Activated gamma-delta T cell (primary cell): ENCODE measurements at places on chromosomes 6 and 20.

DNA sequence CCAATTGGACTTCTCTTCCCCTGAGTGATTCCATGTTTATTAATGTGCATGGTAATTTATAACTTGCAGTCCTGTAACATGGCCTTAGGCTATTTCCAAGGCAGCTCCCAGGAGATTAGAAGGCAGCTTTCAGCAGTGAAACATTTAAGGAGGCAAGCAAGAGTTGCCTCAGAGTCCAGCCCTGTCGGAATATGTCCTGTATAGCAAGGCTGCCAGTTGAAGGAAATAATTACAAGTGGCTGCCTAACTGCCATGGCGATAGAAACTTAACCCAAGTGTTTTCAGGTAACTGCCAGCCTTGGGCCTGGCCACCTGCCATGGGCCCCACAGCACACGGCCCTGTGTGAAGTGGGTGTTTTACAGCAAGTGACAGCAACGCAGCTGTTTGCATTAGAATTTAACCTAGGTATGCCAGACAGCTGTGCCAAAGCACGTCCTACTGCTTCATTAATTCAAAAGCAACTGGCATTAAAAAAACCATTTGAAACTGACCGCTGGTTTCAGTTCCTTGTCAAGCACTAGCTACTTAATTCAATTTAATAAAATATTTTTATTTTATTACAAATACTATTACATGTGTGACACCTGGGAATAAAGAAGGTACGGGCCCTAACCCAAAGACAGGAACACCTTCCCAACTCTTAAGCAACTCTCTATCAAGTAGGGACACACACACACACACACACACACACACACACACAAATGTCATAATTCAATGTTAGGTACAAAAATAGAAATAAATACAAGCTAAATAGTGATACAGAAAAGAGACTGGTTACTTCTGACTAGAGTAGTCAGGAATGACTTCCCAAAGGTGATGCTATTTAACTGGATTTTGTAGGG, 151.8 kb upstream of the HEY2 start:
- DNase-seq = no peak

DNA sequence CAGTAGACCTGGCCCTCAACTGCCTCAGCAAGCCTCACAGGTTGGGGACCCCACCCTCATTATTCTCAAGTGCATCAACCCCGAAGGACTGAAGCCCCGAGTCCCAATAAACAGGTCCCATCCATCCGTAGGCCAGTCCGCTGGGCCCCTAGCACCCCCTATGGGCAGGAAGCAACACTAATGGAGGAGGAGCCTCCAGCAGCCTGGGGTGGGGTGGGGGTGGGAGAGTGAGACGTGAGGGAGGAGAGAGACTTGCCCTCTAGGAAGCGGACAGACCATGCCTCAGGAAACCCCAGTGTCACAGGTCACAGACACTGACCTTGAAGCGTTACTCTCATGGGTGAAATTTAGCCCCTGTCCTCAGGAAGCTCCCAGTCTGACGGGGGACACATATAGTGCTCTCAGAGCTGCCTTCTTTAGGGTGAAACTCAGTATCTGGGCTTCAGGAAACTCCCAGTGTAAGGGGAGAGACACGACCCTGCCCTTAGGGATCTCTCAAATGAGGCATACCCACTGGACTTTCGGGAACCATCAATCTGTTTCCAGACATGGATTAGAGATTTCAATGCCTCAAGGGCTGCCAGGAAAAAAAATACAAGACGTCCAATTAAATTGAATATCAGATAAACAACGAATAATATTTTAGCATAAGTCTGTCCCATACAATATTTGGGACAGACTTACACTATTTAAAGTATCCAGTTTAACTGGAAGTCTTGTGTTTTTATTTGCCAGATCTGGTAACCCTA, 125.8 kb downstream of the MRPL14 start:
- DNase-seq = no peak

DNA sequence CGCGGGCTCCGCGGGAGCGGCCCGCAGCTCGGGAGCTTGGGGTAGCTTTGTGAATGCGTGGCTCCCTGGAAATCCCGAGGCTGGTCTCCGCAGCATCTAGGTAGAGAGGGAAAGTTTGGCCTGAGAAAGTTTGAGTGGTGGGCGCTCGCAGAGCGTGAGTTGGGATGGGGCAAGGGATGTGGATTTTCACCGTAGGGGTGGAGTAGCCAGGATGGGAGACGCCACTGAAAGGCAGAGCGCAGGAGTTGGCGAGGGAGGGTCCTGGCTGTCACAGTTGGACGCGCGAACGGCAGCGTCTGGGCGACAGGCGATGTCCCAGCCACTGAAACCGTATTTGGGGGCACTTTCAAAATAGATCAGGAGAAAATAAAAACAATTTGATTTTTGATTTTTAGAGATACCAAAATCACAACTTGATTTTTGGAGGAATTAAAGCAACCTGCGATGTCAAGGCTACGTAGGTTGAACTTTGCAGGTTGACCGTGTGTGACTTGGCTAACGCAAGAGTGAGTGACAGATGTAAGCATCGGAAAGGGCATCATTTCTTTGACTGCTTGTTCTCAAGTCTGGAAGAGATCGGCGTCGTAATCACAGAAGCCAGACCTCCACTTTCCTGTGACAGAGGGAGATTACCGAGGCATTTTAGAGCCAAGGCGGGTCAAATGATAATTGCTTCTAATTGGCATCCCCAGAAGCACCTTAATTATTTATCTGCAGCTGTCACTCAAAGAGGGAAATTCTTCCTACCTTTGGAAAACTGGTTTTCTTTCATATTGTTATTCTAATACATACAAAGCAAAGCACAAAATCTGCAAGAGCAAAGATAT, 646 bp downstream of the HEY2 start:
- DNase-seq = no peak

DNA sequence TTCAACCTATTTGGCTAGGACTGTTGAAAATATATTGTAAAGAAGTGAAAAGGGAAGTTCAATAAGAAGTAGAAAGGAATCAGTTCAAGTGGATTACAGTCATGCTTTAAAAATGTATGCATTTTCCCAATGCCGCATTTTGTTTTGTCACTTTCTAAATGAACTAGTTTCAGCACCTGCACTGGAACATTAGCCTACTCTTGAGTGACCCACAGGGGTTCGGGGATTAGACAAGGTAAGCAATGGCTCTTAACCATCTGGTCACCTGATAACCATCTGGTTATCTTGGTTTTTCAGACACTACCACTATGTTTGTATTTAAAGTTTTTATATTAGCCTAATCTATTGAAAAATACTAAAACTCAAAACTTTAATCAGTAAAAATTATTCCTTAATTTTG, 97.6 kb downstream of the CD164 start:
- no peak for DNase-seq

- no peak for DNase-seq
Observed at GRCh38 chr20:40908309-40908708, 120.3 kb upstream of the TOP1 start.

DNA sequence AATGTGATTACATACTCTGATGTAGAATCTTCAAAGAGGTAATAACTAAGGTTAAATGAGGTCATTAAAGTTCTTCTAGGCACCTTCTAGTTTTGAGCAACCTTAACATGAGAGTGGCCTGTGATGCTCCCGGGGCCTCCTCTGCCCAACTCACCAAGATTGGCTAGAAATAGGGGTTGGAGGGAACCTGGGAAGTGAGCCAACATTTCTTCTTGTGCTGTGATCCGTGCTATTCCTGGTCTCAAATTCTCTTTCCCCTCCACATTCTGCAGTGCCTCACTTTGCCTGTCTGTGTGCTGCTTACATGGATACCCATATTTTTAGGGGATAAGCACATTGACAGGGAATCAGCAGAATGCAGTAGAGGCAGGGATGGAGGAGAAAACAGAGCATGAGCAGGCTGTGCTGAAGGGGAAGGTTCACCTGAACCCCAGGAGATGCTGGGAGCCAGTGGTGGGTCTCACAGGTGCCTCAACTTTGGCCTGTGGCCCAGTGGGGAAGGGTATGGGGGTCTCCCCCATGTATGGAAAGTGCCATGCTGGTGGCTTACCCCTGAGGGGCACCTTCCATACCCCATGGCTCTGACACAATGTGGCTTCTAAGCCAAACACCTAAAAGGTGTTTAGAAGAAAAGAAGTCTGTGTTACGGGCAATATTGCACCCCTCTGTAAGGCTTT, 164.7 kb upstream of the CHD6 start:
- DNase-seq = no peak

- DNase-seq = no peak
Observed at GRCh38 chr6:19976411-19977129, 139.4 kb downstream of the ID4 start.

DNA sequence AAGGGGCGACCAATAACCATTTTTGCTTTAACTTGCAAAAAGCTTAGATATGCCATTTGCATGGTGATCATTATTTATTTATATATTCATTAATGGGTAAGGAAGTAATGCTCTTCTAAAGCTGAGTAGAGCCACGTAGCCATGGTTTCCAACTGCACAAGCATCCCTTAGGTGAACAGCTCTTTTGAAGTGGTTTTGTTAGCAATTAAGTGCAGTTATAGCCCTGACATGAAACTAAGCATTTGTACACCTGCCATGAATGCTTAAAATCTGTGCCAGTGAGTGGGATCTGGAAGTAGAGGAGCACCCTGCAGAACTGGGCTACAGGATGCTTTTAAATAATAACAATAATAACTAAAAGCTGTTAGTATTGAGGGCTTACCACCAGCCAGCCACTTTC, 19.1 kb downstream of the TRAF3IP2 start:
- DNase-seq = no peak
